ENCODE measurements at places on chromosomes 4 and X.

DNA sequence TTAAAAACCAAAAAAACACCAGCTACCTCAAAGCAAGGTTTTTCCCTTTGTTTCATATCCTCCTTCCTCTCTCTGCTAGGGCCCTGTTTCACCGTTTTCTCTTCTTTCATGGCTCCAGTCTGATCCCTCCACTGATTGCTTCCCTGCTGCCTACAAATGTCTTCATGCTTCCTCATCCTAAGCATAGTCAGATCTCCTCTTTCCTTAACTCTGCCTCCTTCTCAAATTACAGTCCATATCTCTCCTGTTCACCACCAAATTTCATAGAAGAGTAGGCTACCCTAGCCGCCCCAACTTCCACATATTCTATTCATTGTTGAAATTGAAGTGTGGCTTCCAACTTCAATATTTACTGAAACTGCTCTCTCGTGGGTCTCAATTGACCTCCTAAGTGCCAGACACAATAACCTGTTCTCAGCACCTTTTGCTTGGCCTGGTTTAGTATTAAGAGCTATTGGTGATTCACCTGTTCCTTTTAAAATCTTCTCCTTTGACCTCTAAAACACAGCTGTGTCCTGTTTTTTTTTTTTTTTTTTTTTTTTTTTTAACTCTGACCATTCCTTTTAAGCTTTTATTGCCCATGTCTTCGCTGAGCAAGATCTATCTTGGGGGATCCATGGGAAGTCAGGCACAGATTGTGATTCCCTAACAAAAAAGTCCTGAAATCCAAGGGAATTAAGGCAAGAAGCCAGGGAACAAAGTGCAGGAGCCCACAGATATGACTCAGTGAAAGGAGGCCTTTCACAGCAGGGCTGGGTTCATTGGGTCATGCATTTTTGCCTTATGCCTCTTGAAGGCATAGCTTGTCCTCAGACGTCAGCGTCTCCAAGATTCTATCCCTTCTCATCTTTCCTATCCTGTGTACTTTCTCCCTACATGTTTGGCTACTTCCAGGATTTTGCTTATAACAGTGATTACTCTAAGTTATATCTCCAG lies 85.4 kb downstream of the RPS3A start:
- DNase-seq = no peak

DNA sequence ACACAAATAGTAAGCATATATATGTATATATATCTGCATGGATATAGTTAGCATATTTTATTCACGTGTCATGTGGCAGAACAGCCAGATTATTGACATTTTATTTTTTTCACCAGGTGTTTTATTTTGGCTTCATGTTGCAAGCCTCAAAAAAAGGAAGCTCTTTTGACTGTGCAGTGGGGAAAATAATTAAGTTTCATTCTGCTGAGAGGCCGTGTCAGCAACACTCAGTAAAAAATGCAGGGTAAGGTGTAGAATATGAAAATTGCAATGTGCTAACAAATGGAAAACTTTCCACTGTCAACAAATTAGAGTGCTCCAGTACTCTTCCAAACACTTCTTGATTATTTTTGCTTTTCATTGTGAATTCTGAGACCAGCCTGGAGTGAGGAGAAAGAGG lies 511.5 kb downstream of the GLUD2 start:
- DNase-seq = no peak

DNA sequence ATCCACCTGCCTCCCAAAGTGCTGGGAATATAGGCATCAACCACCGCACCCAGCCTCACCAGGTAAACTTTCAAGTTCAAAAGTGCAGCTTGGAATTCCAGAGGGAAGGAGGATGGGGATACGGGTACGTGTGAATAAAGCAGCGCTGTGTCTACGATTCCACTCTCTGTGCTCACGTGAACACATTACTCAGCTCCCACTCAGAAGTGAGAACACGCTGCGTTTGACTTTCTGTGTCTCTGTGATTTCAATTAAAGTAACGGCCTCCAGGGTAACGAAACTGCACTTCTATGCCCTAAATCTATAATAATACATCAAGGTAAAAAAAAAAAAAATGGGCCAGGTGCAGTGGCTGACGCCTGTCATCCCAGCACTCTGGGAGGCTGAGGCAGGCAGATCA lies 8.4 kb upstream of the ASMT start:
- DNase-seq = no peak

- no peak for DNase-seq
These were observed 261.7 kb downstream of the ANKRD50 start for GRCh38 chr4:124450851-124451250.

- DNase-seq = no peak
These were observed 27.1 kb downstream of the AWAT2 start for GRCh38 chrX:70022616-70023015.

GRCh38 chr4:173211222-173211621 lies 42.6 kb downstream of the GALNT7 start:
- no peak for DNase-seq

- DNase-seq = peak; percentile 28
These were observed 260.9 kb downstream of the GLUD2 start for GRCh38 chrX:121308276-121308805.

- DNase-seq = no peak
These were observed 178.1 kb upstream of the LEF1 start for GRCh38 chr4:108346818-108347210.

DNA sequence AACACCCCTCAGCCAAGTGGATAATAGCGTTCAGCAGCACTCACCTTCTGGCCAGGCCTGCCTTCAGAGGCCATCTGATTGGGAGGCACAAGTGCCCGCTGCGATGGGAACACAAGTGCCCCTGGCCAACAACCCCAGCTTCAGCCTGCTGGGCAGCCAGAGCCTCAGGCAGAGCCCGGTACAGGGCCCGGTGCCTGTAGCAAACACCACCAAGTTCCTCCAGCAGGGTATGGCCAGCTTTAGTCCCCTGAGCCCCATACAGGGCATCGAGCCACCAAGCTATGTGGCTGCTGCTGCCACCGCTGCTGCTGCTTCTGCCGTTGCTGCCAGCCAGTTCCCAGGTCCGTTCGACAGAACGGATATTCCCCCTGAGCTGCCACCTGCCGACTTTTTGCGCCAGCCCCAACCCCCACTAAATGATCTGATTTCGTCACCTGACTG lies 55.9 kb upstream of the MTM1 start:
- DNase-seq = no peak

GRCh38 chrX:21986596-21986995 lies 45.5 kb upstream of the PHEX start:
- no peak for DNase-seq

DNA sequence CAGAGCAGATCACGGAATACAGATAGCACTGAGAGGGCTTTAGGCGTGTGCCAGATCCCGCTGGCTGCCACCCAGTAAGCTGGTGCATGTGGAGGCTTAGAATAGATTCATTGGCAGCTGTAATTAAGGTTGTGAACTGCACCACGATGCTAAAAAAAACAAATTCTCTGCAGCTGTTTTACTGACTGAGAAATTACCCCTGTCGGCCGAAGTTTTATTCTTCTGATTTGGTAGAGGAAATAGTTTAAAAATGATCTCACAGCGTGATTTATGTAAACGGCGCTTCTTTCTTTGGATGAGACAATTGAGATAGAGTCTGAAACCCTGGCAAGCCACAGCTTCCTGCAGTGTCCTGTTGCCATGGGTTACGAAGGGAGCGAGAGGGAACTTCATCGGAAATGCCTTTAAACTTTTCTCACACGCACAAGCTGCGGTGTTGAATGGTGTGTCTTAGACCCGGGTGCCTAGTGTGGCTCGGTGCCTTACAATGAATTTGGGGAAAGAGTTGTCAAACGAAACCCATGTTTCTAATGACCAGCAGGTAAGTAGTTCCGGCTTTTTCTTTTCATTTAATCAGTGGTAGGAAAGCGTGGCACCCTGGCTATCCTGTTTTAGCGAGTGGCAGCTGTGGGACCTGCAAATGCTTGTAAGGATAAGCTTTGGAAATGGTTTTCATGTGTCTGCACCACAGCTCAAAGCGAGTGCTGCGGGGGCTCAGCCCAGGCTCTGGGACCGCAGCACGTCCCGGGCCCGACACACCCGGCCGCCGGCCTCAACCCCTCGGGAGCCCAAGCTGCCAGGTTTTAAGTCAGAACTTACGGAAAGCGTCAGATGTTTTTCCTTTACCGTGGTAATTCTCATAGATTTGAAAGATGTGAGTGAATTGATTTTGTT lies 71.7 kb upstream of the HGFAC start:
- DNase-seq = peak; percentile 51

DNA sequence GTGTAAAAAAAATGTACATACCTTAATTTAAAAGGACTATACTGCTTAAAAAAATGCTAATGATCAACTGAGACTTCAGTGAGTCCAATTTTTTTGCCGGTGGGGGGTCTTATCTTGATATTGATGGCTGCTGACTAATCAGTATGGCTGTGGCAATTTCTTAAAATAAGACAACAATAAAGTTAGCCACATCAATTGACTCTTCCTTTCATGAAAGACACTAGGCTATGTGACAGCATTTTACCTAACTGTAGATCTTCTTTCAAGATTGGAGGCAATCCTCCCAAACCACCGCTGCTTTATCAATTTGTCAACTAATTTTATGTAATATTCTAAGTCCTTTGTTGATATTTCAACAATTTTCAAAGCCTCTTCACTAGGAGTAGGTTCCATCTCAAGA lies 116.1 kb downstream of the FBXW7 start:
- no peak for DNase-seq

DNA sequence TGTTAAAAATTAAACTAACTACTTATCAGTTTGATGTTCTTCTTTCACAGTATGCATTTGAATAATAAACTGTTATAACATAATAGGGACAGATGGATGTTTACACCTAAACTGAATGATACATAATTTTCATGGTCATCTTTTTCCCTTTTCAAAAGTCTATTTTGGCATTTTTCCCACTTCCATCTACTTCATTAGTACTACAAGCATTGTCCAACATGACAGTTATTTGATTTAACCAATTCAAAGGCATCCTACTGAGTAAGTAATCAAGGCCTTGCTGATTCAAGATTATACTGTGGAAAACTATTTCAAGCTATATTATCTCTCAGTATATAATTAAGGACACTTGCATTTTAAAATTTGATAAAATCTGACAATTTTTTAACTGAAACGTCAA lies 212.9 kb downstream of the FAT4 start:
- no peak for DNase-seq

DNA sequence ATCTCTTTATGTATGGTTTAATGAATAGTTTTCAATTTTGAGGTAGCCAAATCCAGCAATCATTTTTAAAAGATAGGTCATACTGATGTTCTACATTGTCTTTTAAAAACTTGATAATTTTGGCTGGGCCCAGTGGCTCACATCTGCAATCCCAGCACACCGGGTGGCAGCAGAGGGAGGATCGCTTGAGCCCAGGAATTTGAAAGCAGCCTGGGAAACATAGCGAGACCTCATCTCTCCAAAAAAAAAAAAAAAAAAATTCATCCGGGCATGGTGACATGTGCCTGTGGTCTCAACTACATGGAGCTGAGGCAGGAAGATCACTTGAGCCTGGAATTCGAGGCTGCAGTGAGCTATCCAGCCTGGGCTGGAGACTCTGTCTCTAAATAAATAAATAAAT lies 419.8 kb downstream of the GALNTL6 start:
- no peak for DNase-seq

- DNase-seq = no peak
These were observed 104.5 kb downstream of the IRF2 start for GRCh38 chr4:184369871-184370270.

- DNase-seq = no peak
These were observed 50.4 kb upstream of the ARX start for GRCh38 chrX:25066131-25066530.

DNA sequence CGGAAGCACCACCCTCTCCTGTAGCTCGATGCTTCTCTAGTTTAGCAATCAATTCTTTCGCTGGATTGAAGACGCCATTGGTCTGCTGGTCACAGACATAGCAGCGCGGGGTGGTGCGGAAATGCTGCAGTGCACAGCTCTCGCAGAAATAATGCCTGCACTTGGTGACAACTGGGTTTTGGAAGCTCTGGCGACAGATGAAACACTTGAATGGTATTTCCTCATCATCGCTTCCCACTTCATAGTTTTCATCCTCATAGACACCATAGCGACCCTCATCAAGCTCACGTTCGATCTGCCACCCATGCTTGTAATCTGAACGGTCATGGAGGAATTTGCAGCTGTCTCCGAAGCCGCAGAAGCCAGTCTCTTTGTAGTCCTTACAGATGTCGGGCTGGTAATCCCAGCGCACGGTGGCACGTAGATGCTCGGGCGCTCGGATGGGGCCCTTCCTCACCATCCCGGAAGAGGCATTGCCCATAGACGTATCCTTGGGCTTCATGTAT lies 854 bp downstream of the RNF113A start:
- no peak for DNase-seq

DNA sequence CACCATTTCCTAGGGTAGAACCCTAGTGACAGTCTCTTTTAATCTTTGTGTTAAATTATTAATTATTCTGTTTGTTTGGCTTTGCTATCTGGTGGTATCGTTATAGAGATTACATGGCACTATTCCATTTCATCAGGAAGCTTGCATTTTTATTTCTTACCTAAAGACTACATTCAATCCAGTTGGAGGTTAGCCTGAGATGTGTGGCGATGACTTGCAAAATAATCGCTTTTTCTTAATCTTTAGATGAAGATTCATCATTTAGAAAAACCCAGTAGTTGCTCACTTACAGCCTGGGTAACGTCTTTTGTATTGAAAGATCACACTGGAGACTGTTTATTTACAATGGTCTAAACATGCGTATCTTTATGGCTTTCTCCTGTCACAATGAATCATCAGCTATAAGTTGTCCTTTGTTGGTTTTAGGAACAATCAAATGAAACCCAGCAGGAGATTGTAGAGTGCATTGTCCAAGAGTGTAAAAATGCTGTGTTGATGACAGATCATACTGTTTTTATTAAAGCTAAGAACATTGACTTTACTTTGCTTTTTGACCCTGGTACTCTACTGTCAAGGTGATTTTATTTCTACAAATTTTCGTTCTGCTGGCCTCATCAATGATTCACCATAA lies 281.7 kb upstream of the PITX2 start:
- no peak for DNase-seq

DNA sequence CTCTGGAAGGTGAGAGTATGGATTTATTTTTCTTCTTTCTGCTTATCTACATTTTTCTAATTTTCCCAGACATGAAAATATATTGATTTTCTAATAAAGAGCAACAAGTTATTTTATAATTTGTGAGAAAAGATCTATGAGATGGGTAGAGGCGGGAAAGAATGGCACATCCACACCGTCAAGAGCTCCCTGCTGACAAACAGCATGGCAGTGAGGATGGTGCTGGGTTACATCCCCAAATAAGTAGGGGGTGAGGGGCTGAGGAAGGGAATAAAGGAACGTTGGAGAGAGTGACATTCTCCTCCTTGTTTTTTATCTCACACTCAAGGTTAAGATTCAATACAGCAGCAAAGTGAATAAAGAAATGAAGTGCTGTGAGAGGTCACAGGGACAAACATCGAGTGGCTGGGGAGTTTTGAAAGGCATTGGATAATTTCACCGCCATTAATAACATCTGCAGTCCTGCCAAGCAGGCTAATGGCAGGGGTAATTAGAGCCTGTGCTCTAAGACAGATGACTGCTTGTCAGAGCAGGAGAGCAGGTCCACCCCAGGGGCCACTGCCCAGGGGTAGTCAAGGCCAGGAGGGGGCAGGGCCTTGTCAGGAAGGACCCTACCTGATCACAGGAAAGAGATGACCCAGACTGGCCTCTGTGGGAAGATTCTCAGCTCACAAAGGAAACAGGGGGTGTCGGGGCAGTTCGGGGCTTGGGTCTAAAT lies 323.8 kb downstream of the FBXW7 start:
- DNase-seq = no peak

Data from GM20000 (cell line).